ENCODE measurements at places on chromosomes 13 and 19.

DNA sequence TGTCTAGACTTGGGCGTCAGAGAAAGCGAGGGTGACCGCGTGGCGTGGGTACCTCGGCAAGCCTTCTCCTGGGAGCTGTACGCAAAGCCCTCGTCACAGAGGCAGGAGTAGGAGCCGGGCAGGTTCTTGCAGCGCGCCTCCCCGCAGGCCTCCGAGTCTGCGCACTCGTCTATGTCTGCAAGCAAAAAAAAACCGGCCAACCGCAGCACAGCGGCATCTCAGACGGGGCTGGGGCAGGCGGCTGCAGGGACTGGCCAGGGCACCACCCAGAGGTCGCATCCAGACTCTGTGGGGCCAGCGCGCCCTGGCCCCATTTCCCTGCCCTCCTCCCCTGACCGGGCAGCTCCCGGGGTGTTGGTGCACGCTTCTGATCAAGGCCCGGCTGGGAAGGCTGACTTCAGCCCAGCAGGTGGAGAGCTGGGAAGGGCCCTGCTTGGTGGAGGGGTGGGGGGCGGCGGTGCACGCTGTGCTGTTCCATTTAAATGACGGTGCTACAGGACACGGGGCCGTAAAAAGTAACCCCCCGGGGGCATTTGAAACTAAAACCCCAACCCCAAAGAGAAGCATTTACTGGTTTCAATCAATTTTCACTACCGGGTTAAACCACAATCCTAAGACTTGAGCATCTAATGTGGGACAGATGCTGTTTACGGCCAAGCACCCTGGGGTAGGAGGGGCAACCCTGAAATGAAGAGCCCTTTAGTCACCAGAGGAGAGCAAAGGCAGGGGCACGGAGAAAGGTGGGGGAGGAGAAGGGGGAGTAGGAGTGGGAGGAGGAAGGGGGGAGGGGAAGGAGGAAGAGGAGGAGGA, 28.2 kb downstream of the GAS6 start:
- no peak for DNase-seq

DNA sequence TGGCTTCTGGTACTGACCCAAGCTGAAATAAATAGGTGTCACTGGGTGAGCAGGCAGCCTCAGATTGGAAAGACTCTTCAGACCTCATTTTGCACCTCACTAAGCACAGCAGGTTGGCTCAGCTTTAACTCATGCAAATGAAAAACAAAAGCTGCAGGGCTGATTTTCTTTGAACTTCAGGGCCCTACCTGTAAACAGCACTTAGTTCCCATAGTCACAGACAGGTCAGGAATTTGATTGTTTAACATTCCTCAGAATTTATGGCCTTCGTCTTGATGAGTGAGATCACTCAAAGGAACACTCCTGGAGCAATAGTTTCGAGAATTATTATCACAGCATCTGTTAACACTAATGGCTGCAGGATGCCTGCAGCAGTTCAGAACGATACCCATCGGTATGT, 718.5 kb downstream of the EFNB2 start:
- DNase-seq: no peak

DNA sequence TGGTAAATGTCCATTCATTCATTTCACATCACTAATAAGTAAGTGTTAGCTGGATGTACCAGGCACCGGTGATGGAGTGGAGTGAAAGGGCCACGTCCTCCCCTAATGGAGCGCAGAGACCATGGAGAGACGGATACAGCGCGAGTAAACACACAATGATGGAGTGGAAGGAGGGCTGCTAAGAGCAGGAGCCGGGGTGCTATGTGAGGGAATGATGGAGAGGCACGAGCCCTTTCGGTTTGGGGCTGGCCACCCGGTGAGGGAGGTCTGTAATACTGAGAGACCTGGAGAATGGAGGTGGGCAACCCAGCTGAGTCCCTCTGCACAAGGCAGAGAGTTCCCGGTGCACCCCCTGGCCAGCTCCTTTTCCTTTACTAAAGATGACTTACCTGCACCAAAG, 53.7 kb downstream of the PEPD start:
- DNase-seq: no peak

GRCh38 chr19:22519152-22519551, 97.0 kb upstream of the ZNF98 start:
- DNase-seq: no peak

GRCh38 chr13:66665991-66666390, 564.1 kb downstream of the PCDH9 start:
- peak; percentile 35 for DNase-seq

DNA sequence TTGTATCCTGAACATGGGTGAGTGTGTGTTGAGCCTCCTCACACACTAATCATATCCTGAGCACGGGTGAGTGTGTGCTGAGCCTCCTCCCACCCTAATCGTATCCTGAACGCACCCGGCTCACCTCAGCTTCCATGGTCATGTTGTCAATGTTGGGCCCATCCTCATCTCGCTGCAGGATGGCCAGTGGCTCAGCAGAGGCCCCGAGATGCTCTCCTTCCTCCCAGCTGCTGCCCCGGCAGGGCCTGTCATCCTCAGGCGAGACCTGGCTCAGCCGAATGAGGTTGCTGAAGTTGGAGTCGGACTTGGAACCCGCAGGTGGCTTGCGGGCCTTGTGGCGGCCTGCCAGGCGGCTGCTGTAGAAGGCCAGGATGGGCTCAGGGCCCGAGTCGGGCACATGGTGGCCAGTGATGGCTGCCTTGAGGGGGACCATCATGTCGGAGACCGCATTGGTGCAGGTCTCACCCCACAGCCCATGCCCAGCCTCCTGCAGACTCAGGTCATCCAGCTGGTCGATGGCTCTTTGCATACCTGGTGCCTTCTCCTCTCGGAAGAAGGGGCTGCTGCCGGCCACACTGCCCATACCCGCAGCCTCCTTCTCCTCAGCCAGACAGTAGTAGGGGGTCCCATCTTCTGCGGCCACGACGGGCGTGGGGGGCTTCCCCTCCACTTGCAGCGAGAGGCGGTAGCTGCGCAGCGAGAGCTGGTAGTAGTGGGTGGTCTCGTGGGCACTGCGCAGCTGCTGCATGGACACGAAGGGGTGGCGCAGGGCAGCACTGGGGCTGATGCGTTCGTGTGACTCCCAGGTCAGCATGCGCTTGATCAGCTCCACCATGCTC, 9.6 kb downstream of the HIPK4 start:
- no peak for DNase-seq

GRCh38 chr19:29311191-29311790, 98.3 kb upstream of the UQCRFS1 start:
- no peak for DNase-seq

DNA sequence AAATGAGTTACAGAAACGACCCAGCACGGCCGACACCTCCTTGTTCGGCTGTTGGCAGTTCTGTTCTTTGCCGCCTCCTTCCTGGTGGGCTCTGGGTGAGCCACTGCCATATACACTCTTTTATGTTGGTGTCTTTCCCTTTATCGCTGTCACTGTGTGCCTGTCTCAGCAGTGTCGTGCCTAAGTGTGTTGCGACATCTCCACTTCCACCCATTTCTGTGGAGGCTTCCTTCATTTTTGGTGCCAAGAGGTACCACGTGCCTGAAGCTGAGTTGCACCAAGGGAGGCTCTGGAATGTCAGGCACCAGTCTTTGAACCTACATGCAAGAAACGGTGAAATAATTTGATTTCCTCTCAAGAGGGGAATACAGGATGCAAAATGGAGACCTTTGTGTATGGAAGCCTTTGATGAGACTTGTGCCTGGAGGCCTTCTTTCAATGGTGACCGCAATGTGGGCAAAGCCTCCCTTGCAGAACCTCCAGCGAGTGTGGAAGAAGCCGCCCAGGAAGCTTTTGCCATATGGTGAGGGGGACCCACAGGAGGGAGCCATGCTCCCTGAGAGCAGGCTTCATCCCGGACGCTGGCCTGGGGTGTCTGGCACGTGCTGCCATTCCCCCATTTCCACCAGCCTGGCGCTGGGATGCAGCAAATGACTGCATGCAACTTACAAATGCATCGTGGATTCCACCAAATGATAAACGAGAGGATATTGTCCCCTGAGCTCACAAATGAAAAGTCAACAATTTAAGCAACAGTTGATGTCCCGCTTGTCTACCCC, 136.2 kb downstream of the TEX29 start:
- no peak for DNase-seq

DNA sequence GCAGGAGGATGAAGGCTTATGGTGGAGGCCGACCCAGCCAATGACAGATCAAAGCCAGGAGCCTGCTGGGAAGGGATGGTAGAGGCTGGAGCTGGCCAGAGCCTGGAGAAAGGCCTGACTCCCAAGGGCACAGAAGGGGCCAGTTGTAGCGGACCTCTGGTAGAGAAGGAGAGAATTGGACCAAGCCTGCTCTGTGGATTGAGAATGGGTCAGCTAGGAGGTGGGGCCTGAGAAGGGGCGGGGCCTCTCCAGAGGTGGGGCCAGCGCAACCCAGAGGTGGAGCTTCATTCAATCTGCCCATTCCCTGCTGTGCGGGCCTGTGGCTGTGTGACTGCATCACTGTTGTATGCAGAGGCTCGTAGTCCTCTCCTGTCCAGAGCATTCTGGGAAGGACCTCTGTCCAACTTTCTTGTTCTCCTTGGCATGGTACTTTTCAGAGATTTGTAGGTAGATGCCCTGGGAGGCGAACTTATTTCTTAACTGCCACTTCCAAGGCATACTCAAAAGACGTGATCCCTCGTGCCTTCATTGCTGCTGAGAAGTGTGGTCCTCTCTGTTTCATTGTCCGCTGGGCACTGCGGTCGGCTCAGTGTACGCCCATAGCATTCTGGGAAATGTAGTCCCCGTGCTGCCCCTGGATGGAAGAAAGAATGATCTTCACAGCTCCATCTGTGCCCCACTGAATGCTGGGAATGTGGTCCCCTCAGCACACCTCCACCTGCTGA, 6.7 kb downstream of the GRIN2D start:
- DNase-seq: peak; percentile 51

GRCh38 chr19:22882797-22883196, 50.7 kb downstream of the ZNF723 start:
- no peak for DNase-seq

GRCh38 chr13:76473552-76474134, 412.6 kb downstream of the KCTD12 start:
- peak; percentile 79 for DNase-seq

DNA sequence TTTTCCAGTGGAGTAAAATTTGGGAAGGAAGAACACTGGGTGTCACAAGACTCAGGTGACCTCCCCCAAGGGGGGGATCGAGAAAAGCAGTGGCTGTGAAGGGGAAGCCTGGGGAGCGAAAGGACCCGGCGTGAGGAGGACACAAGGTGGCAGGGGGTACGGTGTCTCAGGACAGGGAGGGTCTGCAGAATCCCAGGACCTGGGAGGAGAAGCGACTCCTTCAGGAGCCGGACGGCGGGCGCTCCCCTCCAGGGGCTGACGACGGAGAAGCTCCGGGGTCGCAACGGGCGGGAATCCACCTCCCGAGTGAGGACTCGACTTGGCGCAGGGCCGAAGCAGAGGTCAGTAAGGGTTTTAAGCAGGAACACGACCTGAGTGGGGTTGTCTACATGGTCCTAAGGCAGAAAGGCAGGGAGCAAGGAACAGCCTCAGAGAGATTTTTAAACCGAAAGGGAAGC, 529 bp downstream of the ZNF836 start:
- DNase-seq: peak; percentile 20

DNA sequence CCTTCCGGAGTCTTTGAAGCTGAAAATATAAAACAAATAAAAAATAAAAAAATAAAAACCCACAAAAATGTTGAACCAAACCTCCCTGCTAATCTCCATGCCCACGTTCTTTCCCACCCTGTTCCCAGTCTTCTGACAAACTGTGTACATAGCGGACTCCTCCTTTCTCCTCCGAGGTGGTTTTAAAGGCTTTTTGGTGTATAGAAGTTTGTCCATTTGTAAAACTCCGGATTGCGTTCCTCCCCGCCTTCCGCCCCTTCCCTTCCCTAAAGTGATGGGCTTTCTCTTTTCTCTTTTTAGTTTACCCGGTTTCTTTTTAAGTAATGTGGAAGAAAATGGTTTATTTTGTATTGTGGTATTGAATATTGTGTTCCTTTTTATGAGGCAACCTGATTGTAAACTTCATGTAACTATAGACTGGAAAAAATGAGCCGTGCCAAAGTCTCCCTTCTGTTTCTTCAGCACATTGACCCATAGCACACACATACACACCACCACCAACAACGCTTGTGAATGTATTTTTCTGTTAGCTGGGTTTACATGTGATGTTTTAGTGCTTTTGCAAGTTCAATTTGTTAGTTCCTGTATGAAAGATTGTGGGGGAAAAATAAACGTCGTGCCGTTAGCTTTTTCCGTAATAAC, 4.4 kb downstream of the ZIC2 start:
- DNase-seq: no peak

DNA sequence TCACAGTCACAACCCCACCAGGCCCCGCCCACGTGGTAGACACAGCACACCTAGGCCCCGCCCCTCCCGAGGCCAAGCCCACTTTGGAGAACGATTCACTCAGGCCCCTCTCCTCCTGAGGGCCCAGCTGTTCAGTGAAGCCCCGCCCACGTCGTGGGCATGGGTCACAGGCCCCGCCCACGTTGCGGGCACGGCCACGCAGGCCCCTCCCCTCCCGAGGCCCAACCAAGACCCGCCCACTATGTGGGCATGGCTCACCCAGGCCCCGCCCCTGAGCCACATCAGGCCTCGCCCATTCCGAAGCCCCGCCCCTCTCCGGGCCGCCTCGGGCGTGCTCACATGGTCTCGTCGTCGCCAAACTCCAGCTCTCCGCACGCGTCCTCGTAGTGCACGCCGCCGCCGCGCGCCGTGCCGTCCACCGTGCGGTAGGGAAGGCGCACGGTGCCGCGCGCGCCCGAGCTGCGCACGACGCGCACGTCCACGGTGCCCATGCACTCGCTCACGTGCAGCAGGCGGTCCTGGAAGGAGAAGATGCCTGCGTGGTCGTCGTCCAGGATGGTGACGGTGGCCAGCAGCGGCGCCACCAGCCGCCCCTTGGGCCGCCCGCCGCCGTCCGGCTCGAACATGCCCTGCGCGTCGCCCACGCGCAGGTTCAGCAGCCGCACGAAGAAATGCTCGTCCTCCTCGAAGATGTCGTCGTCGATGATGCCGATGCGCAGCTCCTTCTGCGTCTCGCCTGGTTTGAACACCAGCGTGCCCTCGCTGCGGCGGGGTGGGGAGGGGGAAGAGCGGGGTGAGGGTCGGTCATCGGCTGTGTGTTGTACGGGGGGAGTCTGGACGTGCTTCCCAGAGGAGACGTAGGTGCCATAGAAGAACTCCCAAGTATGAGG, 24.0 kb downstream of the SLC8A2 start:
- DNase-seq: peak; percentile 70

DNA sequence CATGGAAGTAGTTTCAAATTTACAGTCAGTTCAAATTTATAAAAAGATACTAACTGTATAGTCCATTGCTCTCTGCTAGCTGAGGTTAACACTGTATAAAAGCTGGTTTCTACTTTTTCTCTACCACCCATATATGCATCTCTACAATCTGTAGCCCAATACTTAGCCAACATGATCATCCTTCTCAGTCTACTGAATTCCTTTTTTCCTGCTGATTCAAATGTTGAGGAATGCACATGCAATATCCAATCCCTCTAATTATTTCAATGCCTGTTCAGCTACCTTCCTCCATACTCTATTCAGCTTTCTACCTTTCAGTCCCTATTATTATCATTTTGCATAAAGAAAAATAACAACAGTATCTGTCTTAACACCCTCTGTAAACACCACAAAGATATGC, 15.6 kb downstream of the KPNA3 start:
- no peak for DNase-seq
